ENCODE measurements at places on chromosomes 1 and 21.

DNA sequence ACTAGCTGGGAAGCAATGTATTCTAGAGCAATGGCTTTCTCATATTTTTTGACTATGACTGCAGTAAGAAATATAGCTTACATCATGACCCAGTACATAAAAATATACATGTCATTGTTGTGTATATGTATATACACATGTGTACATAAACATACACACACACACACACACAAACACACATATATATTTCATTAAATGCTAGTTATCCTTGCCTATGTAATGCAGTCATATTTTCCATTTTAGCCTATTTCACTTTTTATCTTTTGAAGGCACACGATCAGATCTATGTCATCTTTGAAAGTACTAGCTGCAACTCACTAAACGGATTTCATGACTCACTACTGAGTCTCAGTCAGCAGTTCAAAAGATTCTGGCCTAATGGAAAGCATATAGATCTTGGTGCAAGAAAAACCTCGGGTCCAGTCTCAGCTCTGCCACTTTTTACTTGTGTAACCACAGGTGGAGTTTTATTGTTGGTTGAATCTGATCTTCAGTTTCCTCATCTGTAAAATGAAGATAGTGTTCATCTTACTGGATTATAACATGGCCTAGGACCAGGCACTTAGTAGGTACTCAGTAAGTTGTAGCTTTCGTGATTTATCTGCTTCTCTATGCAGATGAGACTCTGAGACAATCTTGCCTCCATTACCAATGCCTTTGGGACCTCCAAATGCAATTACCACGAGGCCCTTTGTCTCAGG lies 325.6 kb downstream of the RRAGC start:
- DNase-seq, result no peak

GRCh38 chr1:7360526-7360925 lies 410.6 kb upstream of the VAMP3 start:
- DNase-seq, result no peak

GRCh38 chr1:72540674-72541073 lies 258.3 kb upstream of the NEGR1 start:
- DNase-seq, result no peak

DNA sequence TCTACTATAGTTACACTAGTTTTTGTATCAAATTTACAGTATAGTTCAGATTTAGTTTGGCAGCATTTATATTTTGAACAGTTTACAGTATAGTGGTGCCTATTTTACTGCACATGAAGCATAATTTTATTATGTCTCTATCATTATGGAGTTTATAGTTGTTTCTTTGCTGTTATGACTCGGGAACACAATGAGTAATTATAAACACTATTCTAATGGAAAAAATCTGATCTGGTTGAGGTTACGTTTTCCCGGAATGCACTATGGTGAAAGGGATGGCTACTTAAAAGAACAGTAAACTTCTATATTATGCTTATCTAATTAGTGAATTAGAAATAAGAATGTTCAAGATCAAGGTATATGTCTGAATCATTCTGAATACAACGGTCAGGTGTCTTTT lies 10.6 kb downstream of the LCA5L start:
- no peak for DNase-seq

DNA sequence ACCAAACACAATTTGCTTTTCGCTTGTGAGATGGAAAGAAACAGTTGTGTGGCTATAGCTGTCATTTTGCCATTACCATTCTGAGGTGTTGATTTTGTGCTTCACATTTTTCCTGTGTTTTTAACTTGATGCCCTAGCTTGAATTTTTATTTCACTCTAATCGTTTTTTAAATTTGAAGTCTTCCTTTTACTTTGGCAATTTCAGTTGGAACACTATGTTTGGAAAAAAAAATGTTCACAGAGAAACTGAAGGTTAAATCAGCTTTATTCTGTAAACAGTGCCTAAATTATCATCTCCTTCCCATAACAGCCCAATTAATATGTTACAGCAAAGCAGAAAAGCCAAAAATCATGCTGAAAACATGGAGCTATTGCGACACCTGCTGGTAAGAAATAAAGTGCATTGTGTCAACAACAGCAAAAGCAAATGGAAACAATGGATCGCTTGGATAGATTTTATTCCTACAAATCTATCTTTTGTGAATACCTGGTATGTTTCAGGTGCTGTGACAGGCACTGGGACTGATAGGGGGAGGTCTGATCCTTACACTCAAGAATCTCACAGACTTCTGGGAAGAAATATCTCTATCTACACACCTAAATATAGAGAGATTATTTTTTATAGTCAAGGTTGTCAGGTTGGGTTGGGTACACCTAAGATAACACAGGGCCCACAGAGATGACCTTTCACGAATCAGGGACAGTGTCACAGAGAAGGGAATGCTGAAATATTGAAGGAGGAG lies 16.2 kb upstream of the ERICH3 start:
- DNase-seq, result no peak

GRCh38 chr1:112141923-112142322 lies 152.5 kb upstream of the KCND3 start:
- no peak for DNase-seq

DNA sequence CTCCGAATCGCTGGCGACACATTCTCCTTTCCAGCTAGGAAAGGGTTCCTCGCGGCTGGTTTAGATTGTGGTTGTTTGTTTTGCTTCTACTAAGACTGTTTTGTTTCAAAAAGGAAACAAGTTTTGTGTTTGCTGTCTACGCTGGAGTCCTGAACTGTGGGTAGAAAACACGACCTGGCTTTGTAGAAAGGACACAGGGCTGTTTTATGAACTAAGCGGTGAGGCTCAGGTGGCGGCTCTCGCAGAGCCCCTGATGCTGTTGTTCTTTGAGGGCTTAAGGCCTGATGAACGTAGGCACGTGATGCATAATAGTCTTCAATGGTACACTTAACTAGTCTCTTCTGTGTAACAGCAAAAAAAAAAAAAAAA lies 27.0 kb upstream of the FHAD1 start:
- no peak for DNase-seq

- no peak for DNase-seq
Observed at GRCh38 chr1:154520333-154520732, 18.1 kb upstream of the SHE start.

DNA sequence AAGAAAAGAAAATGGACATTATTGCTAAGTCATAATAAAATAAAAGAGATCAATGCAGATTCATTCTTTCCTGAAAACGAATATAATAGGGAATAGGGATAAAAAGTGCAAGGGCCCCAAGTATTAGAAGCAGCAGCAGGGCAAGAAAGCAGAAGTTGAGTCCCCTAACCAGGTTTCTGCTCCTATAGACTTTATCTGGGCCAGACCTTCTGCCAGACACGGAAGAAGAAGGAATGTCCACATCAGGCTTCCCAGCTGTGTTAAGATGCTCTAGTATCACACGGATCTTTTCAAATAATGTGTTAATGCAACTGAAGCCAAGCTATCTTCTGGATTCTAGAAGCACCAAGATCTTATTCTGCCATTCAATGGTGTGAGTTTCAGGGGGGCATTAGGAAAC lies 26.9 kb downstream of the CD244 start:
- DNase-seq, result no peak

DNA sequence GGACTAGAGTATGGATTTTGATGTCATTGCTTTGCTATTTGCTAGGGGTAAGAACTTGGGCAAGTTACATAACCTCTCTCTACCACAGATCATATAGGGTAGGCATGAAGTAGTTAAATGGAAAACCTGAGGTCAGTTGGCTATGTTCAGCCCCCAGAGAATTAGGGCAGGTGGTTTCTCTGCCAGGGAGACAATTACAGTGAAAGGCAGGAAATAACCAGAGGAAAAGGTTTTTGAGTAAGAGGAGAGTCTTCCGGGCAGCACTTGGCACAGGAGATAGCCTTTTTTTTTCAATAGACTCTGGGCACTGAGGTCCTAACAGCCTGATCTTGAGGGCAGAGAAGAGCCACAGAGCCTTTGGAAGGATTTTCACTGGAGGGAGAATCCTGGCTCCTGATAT lies 16.7 kb upstream of the SERBP1 start:
- no peak for DNase-seq

- DNase-seq, result no peak
Observed at GRCh38 chr1:218369688-218370511, 24.8 kb downstream of the TGFB2 start.

DNA sequence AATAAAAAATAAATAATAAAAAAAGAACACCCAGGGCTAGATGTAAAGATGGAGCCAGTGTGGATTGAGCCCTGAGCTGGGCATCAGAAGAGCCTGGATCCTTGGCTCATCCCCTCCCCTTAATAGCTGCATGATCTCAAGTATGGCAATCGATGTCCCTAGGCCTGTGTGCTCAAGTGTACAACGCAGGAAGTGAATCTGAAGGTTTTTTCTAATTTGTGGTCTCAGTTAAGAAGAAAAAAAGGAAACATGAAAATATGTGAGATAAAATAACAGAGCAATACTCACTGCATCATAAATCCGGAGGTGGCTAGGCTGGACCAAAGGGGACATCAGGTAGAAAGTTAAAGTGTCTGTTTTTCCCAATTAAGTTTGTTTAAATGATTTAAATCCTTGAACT lies 47.3 kb upstream of the SLC44A3 start:
- no peak for DNase-seq

- DNase-seq, result no peak
Observed at GRCh38 chr1:219952361-219952760, 24.0 kb upstream of the SLC30A10 start.

- DNase-seq, result no peak
Observed at GRCh38 chr1:157056269-157056668, 10.7 kb upstream of the ARHGEF11 start.

DNA sequence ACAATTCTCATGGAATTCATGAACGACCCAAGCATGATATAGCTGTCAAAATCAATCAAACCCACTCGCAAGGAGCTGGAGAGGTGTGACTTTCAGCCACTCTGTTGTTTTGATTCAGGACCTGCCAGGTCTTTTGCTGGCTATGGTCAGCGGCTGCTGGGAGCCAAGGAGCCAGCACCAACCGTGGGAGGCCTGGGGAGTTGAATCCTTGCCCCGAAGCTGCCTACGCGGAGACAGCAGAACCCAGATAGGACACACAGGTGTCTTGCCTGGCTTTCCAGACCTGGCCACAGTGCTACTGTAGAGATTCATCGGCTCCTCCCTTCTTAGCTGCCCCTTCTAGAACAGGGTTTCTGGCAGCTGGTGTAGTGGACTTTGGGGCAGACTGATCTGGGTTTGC lies 42.7 kb downstream of the ZSCAN20 start:
- DNase-seq, result no peak

- no peak for DNase-seq
Observed at GRCh38 chr1:240341365-240342250, 249.9 kb downstream of the FMN2 start.

GRCh38 chr1:227899820-227900449 lies 47.8 kb downstream of the WNT9A start:
- DNase-seq, result no peak

- DNase-seq, result no peak
Observed at GRCh38 chr1:211932933-211933254, 102.3 kb upstream of the LPGAT1 start.

DNA sequence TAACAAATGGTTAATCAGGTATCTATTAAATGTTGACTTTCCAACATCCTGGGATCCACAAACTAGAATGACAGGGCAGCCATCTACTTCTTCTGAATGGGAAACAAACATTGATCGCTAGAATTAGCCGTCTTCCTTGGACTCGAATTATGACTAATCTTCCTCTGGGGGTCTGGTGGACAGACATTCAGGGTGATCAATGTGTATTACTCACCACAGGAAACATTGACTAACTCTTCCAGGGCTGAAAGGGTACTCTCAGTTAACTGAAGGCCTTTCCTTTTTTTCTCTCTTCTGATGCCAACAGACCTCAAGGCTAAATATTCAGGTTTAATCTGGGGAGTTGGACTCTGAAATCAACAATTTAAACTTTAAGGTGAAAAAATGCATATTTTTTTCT lies 9.5 kb downstream of the NOL9 start:
- DNase-seq, result no peak

DNA sequence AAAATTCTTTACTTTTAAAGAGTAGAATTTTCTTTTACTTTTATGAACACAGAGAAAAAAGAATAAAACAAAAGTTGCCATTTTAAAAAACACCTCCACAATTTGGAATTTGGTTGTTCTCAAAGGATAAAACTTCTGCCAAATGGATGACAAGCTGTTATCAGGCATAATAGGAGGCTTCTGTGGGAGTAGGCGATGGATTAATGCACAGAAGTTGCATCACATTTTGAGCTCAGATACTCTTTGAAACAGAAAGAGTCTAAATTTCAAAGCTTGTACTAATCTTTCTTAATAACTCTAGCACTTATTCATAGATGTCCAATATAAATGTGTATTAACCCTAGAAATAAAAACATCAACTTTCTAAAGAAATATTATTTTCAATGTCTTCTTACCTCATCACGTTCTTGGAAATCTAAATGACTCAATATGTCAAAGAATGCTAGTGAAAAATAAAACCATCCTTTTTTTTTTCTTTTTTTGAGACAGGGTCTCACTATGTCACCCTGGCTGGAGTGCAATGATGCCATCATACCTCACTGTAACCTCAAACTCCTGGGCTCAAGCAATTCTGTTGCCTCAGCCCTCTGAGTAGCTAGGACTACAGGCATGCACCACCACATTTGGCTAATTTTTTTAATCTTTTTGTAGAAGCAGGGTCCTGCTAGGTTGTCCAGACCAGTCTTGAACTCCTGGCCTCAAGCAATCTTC lies 112.8 kb upstream of the USP25 start:
- DNase-seq, result no peak

- DNase-seq, result no peak
Observed at GRCh38 chr1:42260376-42261070, 74.5 kb downstream of the FOXJ3 start.

DNA sequence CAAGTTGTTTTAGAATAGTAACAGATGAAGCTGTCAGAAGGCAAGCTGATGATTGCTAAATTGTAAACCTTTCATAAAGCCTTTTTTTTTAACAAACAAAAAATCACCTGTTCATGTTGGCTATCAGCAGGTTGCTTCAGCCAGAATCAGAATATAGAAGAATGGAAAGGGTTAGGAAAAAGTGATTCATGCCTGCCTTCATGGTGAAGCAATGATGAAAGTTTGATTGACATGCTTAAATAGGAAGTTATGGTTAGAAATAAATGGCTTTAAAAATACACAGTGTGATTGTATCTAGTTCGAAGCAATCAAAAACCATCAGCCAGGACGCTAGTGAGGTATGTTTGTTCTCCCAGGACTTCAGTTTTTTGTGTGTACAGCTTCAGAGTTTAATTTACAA lies 37.9 kb downstream of the GABPA start:
- no peak for DNase-seq

DNA sequence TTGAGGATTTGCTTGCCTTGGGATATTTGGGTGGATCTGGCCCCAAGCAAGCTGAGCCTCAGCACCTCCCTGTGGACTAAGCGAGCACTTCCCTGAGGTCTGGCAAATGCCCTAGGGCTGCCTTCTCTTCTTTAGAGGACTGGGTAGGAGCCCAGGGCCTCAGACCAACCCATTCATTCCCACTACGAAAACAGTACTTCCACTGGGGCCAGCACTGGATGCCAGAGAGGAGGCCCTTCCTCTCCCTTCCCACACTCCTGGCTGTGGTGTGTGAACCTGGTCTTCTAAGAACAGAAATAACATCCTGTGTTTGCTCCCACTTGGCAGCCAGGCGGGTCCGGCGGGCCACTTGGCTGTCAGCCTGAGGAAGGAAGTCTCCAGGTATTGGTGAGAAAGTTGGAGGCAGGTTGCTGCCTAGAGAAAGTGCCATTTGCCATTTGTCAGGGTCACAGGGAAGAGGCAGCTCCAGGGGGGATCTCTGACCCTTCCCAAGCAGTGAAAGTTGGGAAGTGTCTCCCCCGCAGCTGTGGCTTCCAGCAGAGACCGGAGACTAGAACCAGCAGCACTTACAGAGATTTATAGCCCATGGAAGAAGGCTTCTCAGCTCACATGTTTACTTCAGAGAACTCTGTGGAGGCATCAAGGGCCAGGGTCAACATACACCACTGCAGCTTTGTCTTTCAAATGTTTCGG lies 323.5 kb downstream of the SIPA1L2 start:
- DNase-seq, result no peak
